BJ (cell line): ENCODE measurements at places on chromosomes 11 and 22.

- DNase-seq = no peak
Observed at GRCh38 chr11:134574947-134575346, 162.9 kb upstream of the B3GAT1 start.

- no peak for DNase-seq
Observed at GRCh38 chr11:130817330-130817944, 98.8 kb downstream of the SNX19 start.

DNA sequence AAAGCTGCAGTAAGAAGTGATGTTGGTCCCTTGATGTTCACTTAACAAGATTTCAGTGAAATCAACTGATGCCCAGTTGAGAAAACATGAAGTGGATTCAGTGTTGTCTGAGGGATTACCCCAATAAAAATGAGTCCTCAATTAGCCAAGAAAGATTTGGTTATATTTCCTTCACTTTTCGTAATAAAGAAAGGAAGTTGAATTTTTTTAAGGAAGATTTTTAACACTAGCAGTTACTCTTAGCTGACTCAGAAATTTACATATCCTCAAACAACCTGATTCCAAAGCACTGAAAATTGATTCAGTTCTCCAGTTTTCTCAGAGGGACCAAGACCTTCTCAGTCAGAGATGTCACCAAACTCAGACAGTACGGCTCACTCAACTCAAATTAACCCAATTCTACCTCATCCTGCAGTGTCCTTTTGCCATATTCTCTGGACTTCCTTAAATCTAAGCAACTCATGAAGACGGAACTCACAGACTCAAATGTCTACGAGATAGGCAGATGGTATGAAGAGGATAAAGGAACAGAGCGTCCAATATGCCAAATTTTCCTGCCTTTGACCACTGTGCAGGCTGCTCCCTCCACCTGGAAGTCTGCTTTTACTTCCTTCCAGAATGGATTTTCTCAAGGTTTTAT is 22.8 kb downstream of the SLC5A4 start:
- no peak for DNase-seq

GRCh38 chr11:102396708-102397563 is 49.9 kb downstream of the BIRC2 start:
- no peak for DNase-seq

GRCh38 chr11:108817976-108818375 is 153.1 kb downstream of the DDX10 start:
- DNase-seq = no peak

DNA sequence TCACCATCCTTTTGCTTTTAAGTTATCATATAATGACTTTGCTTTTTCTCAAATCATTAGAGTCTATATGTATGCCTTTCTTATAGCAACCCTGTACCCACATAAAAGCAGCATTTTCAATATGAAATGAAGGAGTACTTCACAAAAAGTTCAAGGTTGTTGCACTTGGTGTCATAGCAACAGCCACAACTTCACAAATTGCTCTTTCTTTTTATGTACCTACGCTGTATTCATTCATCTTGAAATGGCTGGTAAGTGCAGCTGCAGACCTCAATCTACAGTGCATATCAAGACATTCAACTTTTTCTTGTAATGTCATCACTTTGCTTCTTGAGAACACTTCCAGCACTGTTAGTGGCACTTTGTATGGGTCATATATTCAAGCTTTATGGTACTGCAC is 18.6 kb downstream of the CWC15 start:
- DNase-seq = no peak

DNA sequence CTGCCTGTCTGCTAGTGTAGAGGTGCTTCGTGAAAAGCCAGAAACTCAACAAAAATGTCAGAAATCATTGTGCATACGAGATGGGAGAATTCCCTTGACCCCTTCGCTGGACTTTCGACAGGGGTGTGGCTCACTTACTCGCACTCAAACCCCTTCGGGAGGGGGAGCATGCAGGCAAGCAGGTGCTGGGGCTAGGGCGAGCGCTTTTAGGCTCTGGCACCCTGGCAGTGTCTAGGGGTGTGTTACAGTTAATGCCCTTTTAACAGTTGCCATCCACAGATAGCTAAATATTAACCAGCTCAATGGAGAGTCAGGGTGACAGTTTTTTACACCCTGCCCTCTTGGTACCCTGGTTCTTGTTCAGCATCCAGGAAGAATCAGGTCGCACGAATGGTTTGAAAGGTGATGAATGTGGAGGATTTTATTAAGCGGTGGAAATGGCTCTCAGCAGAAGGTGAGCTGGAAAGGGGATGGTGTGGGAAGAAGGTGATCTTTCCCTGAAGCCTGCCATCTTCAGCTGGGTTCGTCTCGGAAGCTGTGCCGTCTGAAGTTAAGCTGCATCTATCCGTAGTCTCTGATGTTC is 59.6 kb upstream of the SHANK2 start:
- no peak for DNase-seq

GRCh38 chr22:39437791-39438704 is 18.8 kb upstream of the MGAT3 start:
- no peak for DNase-seq

- DNase-seq = no peak
Observed at GRCh38 chr11:13685461-13686108, 17.1 kb downstream of the FAR1 start.

DNA sequence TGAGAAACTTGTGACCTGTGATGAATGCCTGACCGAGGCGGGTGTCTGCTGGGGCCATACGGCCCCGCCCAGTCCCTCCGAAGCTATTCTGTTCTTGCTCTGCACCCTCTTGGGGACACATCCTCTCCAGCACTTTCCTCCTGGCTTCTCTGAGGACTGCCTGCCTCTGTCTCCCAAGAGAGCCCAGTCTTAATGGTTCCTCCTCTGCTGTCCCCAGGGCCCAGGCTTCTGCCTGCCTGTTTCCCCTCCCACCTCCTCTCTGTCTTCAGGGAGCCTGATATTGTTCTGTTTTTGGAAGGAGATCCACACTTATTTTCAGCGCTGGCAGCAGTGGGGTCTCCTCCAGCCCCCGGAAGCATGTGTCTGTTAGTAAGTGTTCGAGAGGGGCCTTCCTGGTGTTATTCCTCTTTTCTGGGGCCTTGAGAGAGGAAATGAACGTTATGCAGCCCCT is 18.7 kb downstream of the SYNGR1 start:
- no peak for DNase-seq

- DNase-seq = no peak
Observed at GRCh38 chr22:40190501-40190900, 12.8 kb downstream of the TNRC6B start.

GRCh38 chr11:46719048-46719542 is at the start of gene F2:
Gene F2 (plus strand): TSS chr11:46719213. CDS start chr11:46719236, 23 bp downstream.
- no peak for DNase-seq

DNA sequence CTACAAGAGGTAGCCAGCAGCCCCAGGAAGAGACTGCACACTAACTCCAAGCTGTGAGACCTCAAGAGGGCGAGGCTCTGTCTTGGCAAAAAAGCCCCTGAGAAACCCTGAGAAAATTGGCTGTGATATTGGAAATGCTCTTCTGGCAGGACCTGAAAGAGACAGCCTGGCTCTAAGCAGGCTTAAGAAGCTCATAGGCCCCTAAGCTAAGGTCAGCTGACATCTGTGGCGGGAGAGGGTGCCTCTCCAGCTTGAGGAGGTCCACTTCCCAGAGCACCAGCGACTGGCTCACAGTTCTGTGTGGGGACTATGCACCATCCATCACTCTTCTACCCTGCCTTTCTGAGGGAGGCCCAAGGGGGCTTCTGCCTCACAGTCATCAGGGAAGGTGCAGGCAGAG is 12.4 kb downstream of the PLEKHA7 start:
- no peak for DNase-seq

DNA sequence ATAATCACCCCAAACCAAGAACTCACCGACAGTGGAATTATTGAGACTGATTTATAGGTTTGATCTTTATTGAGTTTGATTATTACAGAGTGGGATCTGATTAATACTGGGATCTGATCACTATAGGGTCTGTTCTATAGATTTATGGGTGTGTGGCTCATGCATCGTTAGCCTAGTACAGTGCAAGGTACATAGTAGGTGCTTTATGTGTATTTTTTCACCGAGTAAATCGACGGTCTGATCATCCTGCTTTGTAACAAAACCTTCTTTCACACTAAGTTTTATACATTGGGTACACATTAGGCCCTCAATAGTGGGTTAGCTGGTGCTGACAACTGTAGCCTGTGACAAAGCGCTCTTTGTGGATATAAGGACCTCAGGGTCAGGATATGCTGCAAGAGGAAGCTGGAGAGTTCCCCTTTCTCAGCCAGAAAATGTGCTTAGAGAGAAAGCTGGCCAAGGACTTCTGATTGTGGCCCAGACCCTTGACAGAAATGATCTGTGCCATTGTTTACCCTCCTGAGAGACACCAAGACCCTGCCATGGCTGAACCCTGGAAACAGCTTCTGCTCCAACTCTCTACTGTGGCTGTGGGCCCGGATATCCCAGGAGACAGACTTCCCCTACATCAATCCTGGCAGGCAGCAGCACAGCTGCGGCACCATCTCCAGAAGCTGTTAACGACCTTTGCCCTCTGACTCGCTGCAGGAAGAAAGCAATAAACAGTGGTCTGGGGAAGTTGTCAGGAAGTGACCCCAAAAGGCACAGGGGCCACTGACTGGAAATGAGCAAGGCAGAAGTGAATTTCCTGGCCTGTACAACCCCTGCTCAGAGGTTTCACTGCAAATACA is 16.1 kb upstream of the TPP1 start:
- DNase-seq = no peak

GRCh38 chr11:36469881-36470802 is 39.9 kb downstream of the TRAF6 start:
- peak; percentile 32 for DNase-seq

- no peak for DNase-seq
Observed at GRCh38 chr11:122874991-122875390, 7.6 kb upstream of the JHY start.

DNA sequence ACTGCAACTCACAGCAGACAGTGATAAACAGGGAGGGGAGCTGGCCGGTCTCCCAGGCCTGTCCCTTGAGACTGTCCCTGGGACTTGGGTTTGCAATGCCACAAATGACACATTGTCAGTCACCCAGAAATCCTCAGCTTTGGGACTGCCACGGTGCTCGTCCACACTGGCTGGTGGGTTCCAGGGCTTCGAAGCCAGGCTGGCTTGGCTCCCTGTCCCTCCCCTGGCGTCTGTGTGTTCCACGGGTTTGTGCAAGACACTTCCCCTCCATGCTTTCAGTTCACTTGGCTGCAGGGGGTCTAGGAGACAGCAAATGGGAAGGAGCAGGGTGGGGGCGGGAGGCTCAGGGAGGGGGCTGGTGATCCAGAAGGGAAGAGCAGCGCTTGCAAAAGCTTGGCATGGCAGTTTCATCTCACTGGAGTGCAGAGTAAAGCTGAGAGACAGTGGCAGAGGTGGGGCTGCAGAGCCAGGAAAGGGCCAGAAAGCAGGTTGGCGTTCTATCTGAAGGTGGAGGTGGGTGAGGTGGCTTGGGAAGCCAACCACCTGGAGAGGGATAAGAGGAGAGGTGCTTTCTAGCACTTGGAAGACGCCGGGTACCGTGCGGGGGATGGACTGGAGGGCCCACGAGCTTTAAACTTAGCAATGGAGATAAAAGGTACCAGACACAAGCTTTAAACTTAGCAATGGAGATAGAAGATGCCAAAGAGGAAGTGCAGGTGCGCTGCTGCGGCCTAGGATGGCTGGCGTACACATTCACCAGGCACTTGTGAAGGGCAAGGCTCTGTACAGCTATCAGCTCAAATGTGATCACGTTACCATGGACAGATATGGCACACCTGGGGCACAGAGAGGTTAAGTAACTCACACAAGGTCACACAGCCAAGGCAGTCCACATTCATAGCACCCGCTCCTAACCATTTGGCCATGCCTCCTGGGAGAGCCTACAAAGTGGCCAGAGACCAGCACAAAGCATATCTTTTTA is 86.4 kb upstream of the SHISAL1 start:
- DNase-seq = no peak

DNA sequence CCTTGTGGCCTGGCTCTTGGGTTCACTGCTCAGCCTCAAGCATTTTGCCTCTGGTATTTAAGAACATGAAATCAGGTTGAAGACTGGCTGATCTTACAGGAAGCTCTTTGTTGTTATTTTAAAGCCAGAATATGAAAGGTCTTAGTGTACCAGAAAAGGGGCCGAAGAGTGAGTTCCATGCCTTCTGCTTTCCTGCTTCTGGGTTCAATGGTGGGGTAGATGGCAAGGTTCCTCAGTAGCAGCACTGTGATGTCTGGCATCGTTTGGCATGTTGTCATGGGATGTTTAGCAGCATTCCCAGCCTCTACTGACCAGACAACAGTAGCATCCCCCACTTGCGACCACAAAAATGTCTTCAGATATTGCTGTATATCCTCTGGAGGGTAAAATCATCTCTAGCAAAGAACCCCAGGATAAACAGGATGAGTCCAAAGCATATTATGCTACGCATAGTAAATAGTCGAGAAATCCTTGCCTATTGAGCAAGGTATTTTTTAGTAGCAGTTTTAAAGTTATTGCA is 2.4 kb downstream of the VPS26B start:
- no peak for DNase-seq

GRCh38 chr11:114183044-114183511 is 113.1 kb upstream of the NNMT start:
- no peak for DNase-seq

DNA sequence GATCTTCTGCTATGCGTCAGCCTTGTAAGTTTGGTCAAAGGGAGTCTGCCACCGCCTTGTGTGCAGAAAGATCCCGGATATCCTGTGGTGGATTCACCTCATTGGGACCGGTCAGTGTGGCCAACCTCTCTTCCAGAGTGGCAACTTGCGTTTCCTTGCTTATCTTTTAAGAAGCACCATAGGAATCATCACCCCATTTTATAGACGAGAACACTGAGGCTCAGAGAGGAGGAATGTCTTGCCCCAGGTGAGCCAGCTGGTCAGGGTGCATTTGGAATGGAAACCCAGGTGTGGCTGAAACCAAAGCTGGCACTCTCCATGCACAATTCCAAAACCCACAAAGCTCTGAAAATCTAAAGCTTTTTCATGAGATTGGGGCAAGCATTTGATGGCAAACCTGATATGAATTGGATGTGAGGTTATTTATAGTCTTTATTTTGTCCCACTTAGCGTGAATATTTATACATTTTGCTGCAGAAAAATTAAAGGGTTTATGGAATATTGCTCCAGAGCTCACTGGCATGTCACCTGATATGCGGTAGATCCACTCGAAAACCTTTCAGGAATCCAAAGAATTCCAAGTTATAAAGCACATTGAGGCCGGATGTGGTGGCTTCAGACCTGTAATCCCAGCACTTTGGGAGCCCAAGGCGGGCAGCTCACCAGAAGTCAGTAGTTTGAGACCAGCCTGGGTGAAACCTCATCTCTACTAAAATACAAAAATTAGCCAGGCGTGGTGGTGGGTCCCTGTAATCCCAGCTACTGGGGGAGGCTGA is 12.1 kb upstream of the EIF3D start:
- no peak for DNase-seq

GRCh38 chr11:84022695-84023094 is 736.5 kb upstream of the CCDC90B start:
- DNase-seq = no peak

- no peak for DNase-seq
Observed at GRCh38 chr11:118319337-118319707, 14.8 kb downstream of the CD3E start.

- no peak for DNase-seq
Observed at GRCh38 chr11:57335023-57335342, 709 bp downstream of the SSRP1 start.

- no peak for DNase-seq
Observed at GRCh38 chr11:88704485-88704884, 361.3 kb downstream of the GRM5 start.
